Esophagus muscularis mucosa (tissue), 4 donors: ENCODE measurements at places on chromosomes 11 and 22. TPM values are rescaled to one million over a fixed set of nuclear protein-coding genes. Genes with fewer than 3 reads are reported as not detected.

DNA sequence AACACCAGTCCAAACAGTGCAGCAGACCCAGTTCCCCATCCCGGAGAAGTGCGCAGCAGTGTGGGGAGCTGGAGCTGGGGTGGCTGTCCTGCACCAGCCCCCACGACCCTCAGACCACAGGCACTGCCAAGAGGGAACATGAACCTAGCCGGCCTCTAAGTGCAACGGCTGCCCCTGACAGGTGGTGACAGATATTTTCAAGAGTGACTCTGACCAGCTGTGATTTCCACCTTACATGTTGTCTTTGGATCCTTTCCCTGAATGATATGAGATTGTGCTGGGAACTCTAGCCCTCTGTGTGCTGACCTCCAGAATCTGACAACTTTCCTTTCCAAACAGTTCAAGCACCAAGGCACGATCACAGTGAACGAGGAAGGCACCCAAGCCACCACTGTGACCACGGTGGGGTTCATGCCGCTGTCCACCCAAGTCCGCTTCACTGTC, 12.6 kb downstream of the SERPIND1 start:
- no peaks in the 10 kb centered on the region for H3K4me1 ChIP-seq
- H3K4me3 ChIP-seq: no peak overlapping the region
- no peak overlapping the region for H3K27ac ChIP-seq
- H3K36me3 ChIP-seq: peaks cover 49% of the 10 kb centered on the region
- no peaks in the 10 kb centered on the region for H3K27me3 ChIP-seq

DNA sequence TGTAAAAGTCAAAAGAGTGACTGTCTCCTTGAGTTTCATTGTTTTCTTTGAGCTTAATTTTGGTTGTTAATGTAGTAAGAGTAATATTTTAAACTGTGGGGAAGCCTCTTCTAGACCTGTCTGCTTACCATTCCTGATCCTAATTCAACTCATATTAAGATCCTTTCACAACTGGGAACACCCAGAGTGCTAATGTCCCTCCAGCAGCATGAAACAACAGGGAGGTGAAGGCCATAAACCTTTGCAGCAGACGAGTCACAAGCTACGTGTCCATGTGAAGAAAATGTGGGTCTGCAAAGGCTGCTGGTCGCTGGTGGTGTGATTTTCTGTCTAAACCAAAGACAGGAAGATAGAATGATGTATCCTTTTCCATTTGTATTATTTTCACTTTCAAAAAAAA, 152.5 kb downstream of the ETS1 start:
- H3K4me1 ChIP-seq: peaks cover 4% of the 10 kb centered on the region
- no peak overlapping the region for H3K4me3 ChIP-seq
- H3K27me3 ChIP-seq: no peaks in the 10 kb centered on the region
- DNase-seq: no peak
- H3K36me3 ChIP-seq: no peaks in the 10 kb centered on the region

DNA sequence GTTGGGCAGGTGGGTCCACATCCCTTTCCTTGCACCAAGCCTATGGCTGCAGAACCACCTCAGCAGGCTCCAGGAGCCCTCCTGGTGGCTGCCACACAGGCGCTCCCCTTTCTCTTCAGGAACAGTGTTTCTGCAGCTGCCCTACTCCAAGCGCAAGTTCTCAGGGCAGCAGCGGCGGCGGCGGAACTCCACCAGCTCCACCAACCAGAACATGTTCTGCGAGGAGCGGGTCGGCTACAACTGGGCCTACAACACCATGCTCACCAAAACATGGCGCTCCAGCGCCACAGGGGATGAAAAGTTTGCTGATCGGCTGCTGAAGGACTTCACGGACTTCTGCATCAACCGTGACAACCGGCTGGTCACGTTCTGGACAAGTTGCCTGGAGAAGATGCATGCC, 38.2 kb upstream of the YWHAH start:
- peaks cover 16% of the 10 kb centered on the region for H3K36me3 ChIP-seq
- no peak overlapping the region for H3K4me3 ChIP-seq
- no peak for DNase-seq
- no peaks in the 10 kb centered on the region for H3K27me3 ChIP-seq
- no peak overlapping the region for H3K27ac ChIP-seq
- no peaks in the 10 kb centered on the region for H3K4me1 ChIP-seq

DNA sequence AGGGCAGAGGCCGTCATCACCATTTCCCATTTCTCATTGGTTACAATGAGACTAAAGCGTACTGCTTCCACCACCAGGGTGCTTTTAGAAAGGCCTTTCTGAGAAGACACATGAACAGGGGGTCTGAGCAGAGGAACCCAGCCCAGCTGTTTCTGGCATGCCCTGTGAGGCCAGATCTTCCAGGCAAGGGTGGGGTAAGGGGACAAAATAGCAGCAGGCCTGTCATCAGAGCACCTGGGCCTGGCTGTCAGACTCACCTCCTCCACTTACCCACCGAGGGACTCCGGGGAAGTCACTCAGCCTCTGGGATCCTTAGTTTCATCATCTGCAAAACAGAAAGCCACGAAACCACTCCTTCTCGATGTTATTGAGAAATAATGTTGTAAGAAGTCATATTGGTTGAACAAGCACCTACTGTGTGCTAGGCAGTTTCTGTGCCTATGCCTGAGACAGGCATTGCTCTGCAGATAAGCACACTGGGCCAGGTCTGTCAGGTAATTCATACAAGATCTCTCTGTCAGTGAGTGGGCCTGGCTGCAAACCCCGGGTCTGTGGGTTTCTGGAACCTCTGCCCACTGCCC, 8.8 kb upstream of the WNT11 start:
- H3K36me3 ChIP-seq: no peaks in the 10 kb centered on the region
- H3K4me1 ChIP-seq: peaks cover 3% of the 10 kb centered on the region
- no peak overlapping the region for H3K4me3 ChIP-seq

DNA sequence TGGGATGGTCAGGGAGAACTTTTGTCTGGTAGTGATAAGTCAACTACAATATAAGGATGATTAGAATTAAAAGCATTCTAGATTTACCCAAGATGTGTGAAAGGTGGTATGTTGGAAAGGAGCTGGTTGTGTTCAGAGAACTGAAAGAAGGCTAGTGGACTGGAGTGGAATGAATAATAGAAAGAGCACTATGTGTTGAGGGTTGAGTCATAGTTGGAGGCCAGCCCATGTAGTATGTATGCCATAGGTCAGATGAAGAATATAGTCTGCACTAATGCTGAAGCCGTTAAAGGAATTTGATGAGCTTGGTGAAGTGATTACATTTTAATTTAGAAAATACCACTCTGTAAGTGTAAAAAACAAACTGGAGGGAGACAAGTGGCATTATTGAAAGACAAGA, 514.1 kb downstream of the CNTN5 start:
- H3K4me3 ChIP-seq: no peak overlapping the region
- DNase-seq: no peak
- no peaks in the 10 kb centered on the region for H3K4me1 ChIP-seq
- no peak overlapping the region for H3K27ac ChIP-seq
- H3K36me3 ChIP-seq: no peaks in the 10 kb centered on the region

- no peaks in the 10 kb centered on the region for H3K4me1 ChIP-seq
- no peak for DNase-seq
- H3K27me3 ChIP-seq: peaks cover 5% of the 10 kb centered on the region
- H3K27ac ChIP-seq: no peak overlapping the region
- no peaks in the 10 kb centered on the region for H3K36me3 ChIP-seq
- no peak overlapping the region for H3K4me3 ChIP-seq
These were observed 5.4 kb downstream of the MUC5B start for GRCh38 chr11:1228101-1228821.

DNA sequence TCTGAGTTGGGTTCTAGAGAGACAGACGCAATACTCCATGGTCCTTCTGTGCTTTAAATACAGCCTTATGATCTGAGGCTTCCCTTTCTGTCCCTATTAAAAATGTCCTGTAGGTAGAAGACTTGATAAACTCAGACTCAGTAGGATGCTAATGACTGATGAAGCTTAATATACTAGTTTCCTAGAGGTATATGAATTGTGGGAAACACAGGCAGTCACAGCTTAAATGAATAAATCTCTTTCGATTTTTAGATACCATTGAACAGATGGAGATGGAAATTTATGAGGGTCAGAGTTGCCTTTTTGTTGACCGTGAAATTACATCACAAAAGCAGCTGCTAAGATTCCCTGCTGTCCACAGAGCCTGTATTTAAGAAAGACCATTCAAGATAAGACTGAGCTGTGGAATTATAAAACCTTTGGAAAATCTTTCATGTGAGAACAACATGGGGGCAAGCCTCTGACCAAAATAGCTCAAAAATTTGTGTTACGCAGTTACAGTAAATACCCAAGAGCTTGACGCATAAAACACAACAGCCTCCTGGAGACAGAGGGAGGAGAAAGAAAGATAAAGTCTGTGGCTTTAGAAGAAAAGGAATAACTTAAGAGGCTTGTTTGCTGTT, 172.3 kb downstream of the AASDHPPT start:
- H3K4me1 ChIP-seq: no peaks in the 10 kb centered on the region
- no peaks in the 10 kb centered on the region for H3K36me3 ChIP-seq
- no peak overlapping the region for H3K4me3 ChIP-seq
- H3K27ac ChIP-seq: no peak overlapping the region

GRCh38 chr11:42960521-42961088, 351.2 kb upstream of the API5 start:
- no peak overlapping the region for H3K4me3 ChIP-seq
- H3K36me3 ChIP-seq: no peaks in the 10 kb centered on the region
- no peaks in the 10 kb centered on the region for H3K27me3 ChIP-seq
- no peak for DNase-seq

- H3K4me3 ChIP-seq: no peak overlapping the region
- no peak for DNase-seq
- no peaks in the 10 kb centered on the region for H3K27me3 ChIP-seq
- H3K27ac ChIP-seq: peak overlapping the region; percentile 67
- peaks cover 86% of the 10 kb centered on the region for H3K4me1 ChIP-seq
These were observed 5.7 kb downstream of the TMEM184B start for GRCh38 chr22:38267086-38267485.

GRCh38 chr11:3947061-3947460, 91.6 kb downstream of the STIM1 start:
- H3K27ac ChIP-seq: peak overlapping the region; percentile 80
- peaks cover 87% of the 10 kb centered on the region for H3K4me1 ChIP-seq
- H3K4me3 ChIP-seq: no peak overlapping the region
- H3K36me3 ChIP-seq: no peaks in the 10 kb centered on the region

DNA sequence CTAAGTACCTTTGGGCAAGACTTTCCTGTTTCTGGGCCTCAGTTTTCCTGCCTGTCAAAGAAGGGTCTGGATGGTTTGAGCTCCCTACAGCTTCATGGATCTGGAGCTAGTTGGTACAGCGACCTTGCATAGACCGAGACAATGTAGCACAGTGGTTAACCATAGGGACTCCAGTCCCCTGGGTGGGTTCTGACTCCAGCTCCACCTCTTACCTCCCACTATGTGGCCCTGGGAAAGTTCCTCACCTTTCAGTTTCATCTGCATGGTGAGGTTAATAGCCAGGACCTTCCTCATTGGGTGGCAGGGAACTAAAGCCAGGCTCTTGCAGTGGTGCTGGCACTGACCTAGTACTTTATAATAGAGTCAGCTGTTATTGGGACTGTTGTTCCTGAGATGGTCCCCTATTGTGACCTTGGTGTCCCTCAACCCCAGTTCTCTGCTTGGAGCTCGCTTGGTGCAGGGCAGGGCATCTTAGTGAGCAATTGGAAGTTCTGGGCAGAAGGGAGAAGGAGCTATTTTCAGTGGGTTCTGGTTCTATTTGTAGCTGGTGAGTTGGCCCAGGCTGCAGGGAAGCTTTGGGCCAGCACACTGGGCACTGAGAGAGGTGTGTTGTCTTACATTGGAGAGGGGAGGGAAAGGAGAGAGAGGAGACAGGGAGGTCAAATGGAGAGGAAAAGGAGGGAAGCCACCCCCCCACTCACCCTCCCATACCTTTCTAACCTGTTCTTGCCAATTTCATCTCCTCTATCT, 10.7 kb upstream of the MTMR3 start:
- no peaks in the 10 kb centered on the region for H3K27me3 ChIP-seq
- no peaks in the 10 kb centered on the region for H3K36me3 ChIP-seq
- H3K27ac ChIP-seq: no peak overlapping the region
- no peak overlapping the region for H3K4me3 ChIP-seq
- no peak for DNase-seq
- no peaks in the 10 kb centered on the region for H3K4me1 ChIP-seq

DNA sequence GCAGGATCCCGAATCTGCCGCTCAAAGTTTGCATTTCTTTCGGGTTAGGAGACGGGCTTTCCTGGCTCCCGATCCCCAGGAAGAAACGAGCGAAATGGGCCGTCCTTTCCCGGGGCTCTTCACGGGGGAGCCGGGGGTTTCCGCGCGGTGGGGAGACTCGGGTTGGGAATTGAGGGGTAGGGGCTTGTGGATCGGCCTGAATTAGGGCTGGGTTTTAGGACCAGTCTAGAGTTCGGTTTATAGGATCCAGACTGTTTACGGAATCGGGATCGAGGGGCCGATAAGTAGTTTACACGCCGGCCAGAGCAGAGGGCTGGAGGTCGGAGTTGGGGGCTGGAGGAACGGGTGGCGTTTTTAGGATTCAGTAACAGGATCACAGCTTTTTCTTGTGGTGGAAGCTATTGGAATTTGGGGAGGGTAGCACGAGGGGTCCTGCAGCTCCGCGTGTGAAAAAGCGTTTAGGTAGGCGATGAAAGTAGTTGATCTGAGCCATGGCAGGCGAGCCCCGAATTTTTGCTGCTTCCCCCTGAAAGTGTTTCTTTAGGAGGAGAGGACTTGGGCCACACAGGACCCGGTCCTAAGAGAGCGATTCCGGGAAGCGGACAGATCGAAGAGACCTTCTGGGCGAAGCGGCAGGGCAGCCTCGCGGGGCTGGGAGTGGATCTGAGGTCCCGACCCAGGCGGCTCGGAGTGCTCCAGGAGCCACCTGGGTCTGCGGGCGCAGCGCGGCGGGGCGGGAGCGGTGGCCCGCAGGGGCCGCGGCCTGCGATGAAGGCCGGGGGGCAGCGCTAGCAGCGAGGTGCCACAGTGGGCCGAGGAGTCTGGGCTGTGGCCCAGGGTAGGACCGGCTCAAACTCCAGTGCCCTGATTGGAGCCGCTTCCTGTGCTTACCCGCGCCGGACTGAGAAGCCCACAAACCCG, 1.6 kb downstream of the PKNOX2 start:
- DNase-seq: no peak
- H3K36me3 ChIP-seq: no peaks in the 10 kb centered on the region
- H3K4me3 ChIP-seq: peak overlapping the region; percentile 74

DNA sequence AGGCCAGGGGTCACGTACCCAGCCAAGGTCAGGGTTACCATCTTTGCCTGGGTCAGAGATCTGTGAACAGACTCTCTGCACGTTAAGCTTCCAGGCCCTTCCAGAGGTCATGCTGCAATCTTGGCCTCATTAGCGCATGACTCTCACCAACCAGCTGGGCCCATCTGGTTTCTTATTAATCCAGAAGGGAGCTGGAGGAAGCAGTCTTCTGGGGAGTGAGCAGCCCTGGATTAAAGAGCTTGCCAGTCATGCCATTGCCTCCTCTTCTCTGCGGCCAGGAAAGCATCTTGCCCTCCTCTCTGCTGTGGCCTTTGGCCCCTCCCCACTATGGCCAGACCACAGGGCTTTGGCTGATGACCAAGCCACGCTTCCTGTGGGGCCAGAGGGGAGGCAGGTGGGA, 57.4 kb downstream of the CHST1 start:
- H3K4me1 ChIP-seq: peaks cover 3% of the 10 kb centered on the region
- H3K36me3 ChIP-seq: no peaks in the 10 kb centered on the region
- H3K27ac ChIP-seq: no peak overlapping the region
- no peak for DNase-seq

- peaks cover 16% of the 10 kb centered on the region for H3K36me3 ChIP-seq
- peak overlapping the region; percentile 87 for H3K27ac ChIP-seq
These were observed 1.1 kb downstream of the SPINDOC start for GRCh38 chr11:63814383-63814736.

The SLC5A4 gene
- 0.19 TPM for total RNA-seq

The MS4A15 gene
- total RNA-seq: not detected

The USP47 gene
- 86.2 TPM for total RNA-seq

The SCUBE2 gene
- total RNA-seq: 11.5 TPM

The EMSY gene
- 17.1 TPM for total RNA-seq

The GRAMD1B gene
- total RNA-seq: 3.2 TPM

The OR51B5 gene
- not detected for total RNA-seq
